Naive thymus-derived CD8-positive, alpha-beta T cell (primary cell): ENCODE measurements at places on chromosomes 4 and X.

DNA sequence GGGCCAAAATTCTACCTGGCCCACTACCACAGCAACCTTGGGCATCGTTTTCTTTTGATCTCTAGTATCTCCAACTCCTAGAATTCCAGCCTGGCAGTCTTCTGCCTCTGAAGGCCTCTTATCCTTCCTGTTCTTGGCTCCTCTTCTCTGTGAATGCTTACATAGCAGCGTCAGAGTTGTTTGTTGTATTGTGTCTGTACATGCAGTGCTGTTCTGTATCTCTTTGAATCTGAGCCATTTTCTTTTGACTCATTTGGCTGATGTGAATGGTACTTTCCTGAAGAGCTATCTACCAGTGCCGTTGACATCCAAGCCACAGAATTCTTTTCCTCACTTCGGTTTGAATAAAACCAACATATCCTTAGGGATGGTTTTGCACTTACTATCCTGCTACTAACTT, 79.2 kb downstream of the TMEM164 start:
- DNase-seq = no peak

DNA sequence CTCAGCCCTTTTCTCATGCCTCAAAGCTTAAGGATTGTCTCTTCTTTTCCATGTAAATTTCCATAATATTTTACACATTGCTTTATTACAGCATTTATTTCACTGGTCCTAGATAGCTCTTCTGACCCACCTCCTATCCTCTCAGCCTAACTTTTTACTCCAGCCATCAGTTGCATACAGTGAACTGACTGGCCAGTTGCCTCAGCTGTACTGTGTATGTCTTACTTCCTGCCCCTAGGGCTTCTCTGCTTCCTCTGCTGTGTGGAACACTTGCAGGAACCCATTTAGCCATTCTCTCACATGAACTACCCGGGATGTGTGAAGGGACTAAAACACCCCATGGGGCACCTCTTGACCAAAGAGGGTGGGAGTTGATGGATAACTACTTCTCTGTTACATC, 18.0 kb downstream of the C4orf33 start:
- no peak for DNase-seq

- DNase-seq = peak; percentile 76
These were observed 104.7 kb downstream of the MAML3 start for GRCh38 chr4:140049024-140049848.

GRCh38 chr4:1738410-1738809, 17.1 kb downstream of the TACC3 start:
- DNase-seq = no peak

- DNase-seq = no peak
These were observed 101.9 kb upstream of the CCSER1 start for GRCh38 chr4:90025248-90025647.

DNA sequence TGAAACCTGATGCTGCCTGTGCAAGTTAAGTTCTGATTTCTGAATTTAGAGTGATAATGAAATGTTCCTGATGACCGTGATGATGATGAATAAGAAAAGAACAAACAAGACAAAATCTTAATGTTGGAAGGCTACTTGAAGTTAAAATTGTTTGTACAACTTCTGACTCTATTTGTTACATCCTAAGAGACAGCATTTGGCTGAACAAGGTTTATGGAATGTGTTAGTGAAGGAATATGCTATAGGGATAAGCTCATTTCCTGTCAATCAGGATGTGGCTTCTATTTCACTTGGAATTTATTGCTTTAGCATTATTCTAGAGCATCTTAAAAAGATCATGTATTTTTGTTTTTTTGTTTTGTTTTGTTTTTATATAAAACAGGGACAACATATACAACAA, 267.5 kb downstream of the FAT4 start:
- no peak for DNase-seq

- no peak for DNase-seq
These were observed 107.8 kb upstream of the SCML1 start for GRCh38 chrX:17629519-17629918.

GRCh38 chr4:36719425-36719824, 438.0 kb downstream of the DTHD1 start:
- DNase-seq = no peak

- no peak for DNase-seq
These were observed 1323.4 kb downstream of the C4orf33 start for GRCh38 chr4:130419211-130419975.

DNA sequence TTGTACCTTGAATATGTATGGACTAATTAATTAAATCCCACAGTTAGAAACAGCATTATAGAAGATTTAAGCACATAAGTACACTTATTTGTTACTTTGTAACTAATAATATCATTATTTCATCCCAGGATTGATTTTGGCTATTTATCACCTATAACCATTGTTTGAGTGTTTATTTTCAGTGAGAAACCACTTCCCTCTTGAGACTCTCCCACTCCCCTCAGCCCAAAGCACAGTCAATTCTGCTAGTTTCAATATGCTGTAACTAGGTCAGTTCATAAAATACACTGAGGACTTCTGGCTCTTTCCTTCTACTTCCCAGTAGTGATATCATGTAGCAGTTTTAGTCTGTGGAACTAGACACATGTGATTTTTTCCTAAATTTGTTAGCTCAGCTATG, 16.3 kb downstream of the OFD1 start:
- no peak for DNase-seq

DNA sequence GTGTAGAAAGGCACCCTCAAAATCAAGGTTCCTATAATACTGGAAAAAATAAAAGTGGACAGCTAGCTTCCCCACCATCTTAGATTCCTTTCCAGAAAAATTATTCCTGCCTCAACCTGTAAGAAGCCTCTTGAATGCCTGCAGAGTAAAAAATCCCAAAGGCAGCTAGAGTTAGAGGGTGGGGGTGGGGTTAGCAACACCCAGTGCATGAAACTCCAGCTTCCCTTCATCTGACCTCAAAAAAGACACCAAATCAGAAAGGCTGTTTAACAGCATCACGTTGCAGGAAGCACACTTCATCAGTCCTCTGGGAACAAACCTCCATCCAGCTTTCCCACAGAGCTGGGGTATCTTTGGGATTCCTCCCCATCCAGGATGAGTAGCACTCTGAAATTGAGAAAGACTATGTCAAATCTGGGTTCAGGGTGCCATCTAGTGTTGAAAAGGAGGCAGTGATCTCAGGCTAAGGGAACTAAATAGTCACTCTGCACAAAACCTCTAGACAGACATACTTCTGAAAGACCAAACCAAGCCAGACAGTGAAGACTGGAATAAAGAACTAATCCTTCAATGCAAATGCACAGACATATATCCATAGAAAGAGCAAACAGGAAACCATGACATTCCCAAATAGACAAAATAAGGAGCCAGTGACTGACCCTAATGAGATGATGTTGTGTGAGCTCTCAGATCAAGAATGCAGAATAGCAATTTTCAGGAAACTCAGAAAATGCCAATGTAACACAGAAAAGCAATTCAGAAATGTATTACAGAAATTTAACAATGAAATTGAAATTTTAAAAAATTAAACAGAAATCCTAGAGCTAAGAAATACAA, 97.9 kb downstream of the ARHGEF9 start:
- no peak for DNase-seq

- DNase-seq = no peak
These were observed 92.6 kb downstream of the ASB9 start for GRCh38 chrX:15177316-15177715.
